ENCODE measurements at places on chromosomes 16 and 17. TPM values are rescaled to one million over a fixed set of nuclear protein-coding genes. Genes with fewer than 3 reads are reported as not detected.

The ADPRM gene
- total RNA-seq: 17.5 TPM

GRCh38 chr16:64089697-64090096 lies 1032.2 kb downstream of the CDH11 start:
- DNase-seq: no peak

DNA sequence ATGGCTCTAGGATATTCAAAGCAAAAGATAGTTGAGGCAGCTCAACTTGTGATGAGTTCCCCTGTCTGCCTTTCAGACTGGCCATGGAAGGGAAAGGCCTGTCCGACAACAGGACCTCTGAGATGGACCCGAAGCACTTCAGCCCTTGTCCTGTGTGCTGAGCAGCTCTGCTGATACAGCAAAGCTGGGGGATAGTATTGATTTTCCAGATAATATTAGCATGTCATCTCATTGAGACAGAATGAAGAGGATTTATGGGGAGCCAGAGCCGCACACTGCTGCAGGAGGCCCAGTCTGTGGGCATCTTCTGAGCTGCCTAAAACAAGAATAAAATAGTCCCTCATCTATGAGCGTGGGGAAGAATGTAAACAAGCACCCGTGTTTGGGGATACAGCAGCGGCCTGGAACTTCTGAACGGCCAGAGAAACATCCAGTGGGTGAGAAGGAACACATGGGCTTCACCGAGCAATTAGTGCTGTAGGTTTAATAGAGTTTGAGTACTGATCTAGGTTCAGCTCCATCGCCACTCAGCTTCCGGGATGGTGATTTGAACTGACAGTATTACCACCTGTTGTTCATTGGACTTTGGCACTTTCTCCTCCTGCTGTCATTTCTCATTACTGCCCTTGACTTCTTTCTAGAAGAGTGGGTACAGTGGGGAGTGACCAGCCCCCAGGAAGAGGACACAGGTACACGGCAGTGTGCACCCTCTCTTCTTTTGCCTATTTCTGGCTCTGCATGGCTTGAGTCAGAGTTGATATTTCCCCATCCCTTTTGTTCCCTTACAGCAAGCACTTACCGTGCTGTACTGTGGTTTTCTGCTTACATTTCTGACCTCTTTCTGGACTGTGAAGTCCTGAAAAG lies 96.5 kb upstream of the TBX2 start:
- DNase-seq: no peak

DNA sequence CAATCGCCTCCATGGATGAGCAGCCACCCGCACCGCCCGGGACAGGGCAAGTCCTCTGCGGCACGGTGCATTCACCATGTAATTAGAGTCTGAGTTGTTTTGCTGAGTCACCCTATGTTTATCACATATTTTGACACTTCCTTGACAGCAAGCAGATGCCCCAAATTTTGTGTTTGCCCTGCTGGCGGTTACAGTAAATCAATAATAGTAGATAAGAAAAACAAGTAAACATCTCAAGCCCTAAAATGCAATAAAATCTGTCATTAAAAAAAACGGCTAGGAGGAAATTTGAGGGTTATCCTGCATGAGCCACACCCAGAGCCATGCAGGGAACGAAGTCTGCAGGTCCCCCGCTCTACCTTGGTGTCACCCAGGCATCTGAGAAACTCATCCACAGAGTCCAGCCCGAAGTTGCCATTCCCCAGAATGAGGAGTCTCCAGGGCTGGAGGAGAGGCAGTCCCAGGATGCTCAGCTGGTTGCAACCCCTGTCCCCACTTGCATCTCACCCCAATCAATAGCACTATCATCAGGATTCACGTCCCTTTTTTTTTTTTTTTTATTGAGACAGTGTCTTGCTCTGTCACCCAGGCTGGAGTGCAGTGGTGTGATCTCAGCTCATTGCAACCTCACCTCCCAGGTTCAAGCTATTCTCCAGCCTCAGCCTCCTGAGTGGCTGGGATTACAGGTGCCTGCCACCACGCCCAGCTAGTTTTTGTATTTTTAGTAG lies 16.5 kb upstream of the ST6GALNAC1 start:
- DNase-seq: no peak

All from frontal cortex (tissue), 4 donors.